ENCODE measurements at places on chromosomes 11 and 22.

GRCh38 chr11:113494021-113494420, 18.8 kb upstream of the DRD2 start:
- DNase-seq, result no peak

GRCh38 chr11:68783216-68783821, 32.0 kb upstream of the TESMIN start:
- DNase-seq, result no peak

DNA sequence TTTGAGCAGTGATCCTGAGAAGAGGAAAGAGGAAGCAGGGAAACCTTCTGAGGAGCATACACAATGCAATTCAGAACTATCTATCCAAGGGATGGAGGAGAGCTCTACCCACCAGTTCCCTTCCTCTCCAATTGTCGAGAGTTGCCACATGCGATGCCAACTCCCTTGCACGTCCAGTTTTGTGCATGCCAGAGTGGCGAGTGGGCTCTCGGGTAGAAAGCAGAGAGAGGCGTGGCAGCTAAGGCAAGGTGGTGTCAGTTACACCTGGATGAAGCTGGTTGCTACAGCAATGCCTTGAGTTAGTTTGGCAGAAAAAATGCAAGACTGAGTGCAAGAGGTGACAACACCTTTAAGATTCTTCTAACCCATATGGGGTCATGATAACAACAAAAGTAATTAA, 420.4 kb upstream of the CCDC90B start:
- DNase-seq, result no peak

GRCh38 chr11:35815556-35816315, 128.1 kb upstream of the LDLRAD3 start:
- no peak for DNase-seq

DNA sequence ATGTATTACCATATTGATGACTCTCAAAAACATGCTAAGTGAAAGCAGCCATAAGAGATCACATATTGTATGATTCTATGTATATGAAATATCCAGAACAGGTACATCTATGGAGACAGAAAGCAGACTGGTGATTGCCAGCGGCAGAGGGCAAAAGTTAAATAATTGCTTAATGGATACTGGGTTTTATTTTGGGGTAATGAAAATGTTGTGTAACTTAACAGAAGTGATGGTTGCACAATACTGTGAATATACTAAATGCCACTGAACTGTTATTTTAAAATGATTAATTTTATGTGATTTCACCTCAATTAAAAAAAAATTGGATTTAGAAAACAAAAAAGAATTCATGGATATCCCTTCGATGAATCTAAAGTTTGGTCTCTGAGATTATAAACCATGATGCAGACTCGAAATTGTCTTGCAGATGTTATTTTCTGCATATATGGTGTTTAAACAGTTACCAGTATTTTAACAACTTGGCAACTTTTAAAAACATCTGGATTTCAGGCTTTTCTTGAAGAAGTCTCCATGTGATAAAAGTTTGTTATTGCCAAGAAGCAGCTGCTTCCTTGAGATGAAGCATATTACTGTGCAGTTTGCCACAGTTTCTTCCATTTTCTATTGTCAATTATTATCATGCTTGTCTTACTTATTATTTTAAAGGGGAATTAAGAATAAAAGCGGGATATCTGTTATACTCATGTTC, 38.1 kb downstream of the LARGE2 start:
- no peak for DNase-seq

DNA sequence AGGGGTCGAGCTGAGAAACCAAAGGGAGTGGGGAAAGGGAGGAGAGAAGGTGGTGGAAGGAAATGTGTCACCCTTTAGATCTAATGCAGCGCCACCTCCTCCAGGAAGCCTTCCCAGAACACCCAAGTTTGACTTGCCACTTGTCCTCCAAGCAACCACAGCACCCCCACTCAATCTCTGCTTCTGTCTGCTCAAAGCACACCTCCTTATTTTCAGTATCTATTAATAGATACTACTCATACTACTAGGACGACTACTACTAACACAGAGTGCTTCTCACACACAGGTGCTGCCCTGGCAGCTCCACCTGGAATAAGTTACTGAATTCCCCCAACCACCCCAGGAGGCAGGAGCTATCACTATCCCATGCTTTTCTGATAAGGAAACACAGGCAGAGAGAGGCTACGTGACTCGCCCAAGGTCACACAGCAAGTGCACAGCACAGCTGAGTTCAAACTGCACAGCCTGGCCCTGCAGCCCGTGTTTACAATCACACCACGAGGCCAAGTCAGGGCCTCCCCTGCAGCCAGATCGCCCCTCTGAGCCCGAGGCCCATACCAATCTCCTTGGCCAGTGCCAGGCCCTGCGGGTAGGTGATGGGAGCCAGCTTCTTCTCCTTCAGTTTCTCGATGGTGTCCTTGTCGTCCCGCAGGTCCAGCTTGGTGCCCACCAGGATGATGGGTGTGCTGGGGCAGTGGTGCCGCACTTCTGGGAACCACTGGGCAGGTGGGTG, 13.2 kb downstream of the RAC2 start:
- no peak for DNase-seq
